ENCODE measurements at places on chromosomes 5 and 9.

DNA sequence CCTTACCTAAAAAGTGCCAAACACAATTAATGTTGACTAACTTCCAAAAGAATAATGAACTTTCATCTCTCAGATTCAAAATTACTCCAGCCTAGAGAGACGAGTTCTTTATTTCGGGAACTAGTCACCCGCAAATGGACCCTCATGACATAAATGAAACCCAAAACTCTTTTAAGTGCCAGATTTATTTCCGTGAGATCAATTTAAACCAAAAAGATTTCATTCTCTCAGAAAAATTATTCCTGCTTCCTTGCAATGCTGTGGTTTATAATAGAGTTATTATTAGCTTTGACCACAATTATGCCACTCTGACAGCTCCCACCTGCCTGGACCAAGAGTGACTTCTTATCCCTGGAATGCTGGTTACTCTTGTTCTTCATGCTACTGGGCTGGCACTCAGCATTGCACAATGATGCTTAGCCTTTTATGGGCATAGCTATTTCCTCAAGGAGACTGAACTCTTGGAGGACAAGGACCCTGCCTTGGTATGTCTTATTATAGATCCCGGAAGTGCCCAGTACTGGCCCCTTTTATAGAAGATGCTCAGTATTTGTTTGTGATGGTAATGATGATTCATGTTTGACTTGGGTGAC, 183.5 kb downstream of the SNX18 start:
- DNase-seq: no peak

GRCh38 chr5:72767289-72768010, 49.0 kb upstream of the TNPO1 start:
- DNase-seq: no peak

- DNase-seq: no peak
Measured at GRCh38 chr5:179824745-179825112, 4.0 kb downstream of the SQSTM1 start.

DNA sequence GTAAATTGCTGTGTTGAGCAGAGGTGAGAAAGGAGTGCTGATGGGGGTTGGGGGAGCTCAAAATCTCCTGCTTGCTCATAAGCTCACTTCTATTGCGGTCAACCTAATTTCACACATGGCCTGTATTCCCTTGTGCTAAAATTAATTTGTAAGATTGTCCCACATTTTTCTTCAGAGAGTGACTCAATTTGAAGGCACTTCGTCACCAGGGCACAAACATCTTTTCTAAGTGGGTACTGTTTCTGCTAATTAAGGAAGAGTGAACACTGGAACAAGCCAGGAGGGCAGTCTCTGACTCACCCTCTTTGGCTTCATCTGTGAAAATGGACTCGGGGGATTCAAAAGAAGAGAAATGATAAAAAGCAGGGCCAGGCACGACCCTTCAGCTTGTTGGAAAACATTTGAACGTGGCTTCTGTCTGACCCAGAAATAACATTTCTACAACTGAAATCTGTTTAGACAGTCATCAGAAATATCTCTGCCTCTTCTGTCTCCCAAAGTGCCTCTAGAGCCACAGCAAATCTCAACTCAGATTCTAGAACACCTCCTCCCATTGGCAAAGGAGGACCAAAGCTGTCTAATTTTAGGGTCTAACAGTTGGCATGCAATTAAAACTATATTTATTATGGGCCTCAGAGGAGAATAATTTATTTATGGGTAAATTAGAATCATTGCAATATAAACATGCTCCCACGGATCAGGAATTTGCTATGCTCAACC, 49.8 kb downstream of the FEM1C start:
- no peak for DNase-seq
